ENCODE measurements at places on chromosomes 4 and X. TPM values are rescaled to one million over a fixed set of nuclear protein-coding genes. Genes with fewer than 3 reads are reported as not detected.

Gene FGF2
- polyA plus RNA-seq = 1.8 TPM

Gene TRAM1L1
- polyA plus RNA-seq = 1.6 TPM

Gene TMPRSS11A
- not detected for polyA plus RNA-seq

Gene CSN1S1
- not detected for polyA plus RNA-seq

Gene GPC4
- polyA plus RNA-seq = 3.7 TPM

Gene LIMCH1
- polyA plus RNA-seq = 28.2 TPM

Gene MAGEA2
- 2.4 TPM for polyA plus RNA-seq

Gene CPE
- 336 TPM for polyA plus RNA-seq

Gene IL3RA
- 2.9 TPM for polyA plus RNA-seq

Gene RHOXF2B
- polyA plus RNA-seq = not detected

Gene NPNT
- 5.9 TPM for polyA plus RNA-seq

Gene BTC
- not detected for polyA plus RNA-seq

Gene EVC2
- 2.3 TPM for polyA plus RNA-seq

Gene TMEM154
- 2.9 TPM for polyA plus RNA-seq

Gene KDM6A
- polyA plus RNA-seq = 9.1 TPM

Gene CXorf58
- polyA plus RNA-seq = not detected

Gene TMEM31
- 1.2 TPM for polyA plus RNA-seq

Gene NOX1
- not detected for polyA plus RNA-seq

Gene LRAT
- 0.32 TPM for polyA plus RNA-seq

Gene PAGE4
- not detected for polyA plus RNA-seq

Gene AKAP14
- polyA plus RNA-seq = not detected

Gene IL9R
- not detected for polyA plus RNA-seq

Gene ANXA3
- polyA plus RNA-seq = 4.4 TPM

Gene JCHAIN
- not detected for polyA plus RNA-seq

Gene QRFPR
- polyA plus RNA-seq = 1.9 TPM

Gene TRIM60
- polyA plus RNA-seq = not detected

Gene USP17L15
- polyA plus RNA-seq = not detected

Data from brain (organoid and tissue), 16 donors.